ENCODE measurements at places on chromosomes 1 and 21.

DNA sequence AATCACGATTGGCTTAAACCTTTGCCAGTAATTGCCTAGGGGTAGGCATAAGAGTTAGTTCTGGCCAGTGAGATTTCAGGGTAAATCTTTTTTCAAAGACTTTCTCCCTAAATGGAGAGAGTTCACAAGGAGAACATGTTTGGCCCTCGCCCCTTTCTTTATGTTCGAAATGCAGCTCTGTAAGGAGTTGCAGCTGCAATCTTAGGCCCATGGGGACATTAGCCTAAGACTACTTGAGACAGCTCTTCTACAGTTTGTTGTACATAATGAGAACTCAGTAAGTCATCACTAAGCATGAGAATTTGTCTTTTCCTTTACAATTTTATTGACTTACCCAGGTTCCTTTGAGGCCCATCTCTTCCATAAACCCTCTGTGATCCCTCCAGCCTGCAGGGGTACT is 40.4 kb upstream of the GADD45A start:
- no peak for DNase-seq

DNA sequence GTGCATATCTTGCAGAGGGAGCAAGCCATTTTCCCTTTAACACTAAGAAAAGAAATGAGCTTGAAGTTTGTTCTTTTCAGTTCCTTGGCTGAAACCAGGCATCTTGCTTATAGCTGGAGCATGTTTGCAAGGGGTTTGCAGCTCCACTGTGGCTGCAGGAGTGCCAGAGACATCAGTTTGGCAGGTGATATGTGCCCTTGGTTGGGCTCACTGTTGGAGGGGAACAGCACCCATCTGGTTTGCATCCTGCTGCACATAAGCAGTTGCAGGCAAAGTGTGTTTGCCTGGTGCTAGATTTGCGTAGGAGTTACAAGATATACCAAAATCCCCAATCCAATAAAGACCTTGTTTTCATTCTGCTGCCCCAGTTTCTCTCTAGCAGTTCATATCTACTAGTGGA is 47.8 kb upstream of the IKBKE start:
- DNase-seq: no peak

DNA sequence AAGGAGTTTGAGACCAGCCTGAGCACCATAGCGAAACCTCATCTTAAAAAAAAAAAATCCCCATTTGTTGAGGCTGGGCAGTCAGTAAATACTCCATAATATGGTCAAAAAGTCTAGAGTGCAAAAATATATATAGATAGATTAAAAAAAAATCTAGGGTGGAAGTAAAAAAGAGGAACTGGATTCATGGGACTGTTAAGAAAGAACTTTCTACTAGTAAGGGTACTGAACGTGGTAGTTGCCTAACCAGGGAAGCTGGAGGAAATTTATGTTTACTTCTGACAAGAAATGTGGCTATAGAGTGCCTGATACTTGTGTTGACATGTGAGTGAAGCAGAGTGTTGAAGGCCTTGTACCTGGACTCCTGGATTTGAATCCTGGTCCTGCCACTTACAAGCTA is 265.9 kb upstream of the FAM78B start:
- no peak for DNase-seq

DNA sequence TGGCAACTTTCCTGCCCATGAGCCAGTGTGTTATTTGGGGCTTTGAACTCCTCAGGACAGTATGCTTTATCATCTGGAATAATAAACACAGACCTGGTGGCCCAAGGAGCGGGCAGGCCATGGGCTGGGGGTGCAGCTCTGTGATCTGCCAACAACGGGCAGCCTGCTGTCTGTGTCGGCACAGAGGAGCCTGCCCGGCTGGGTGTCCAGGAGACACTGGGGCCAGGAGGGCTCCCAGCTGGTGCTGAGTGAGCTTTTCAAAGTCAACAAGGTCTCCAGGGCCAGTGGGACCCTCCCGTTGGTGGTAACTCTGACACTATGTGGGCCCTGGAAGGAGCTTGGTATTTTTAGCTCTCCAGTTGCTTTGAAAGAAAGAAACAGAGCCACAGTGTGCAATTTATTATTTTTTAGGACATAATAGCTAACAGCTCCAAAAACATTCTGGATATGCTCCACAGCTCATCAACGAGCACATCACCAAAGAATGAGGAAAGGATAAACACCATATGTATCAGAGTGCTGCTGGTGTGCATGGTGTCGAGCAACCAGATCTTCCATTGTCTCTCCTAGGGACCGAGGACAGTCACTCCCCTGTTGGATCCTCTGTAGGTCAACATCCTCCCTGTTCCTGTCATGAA is 488.7 kb upstream of the USP24 start:
- DNase-seq: no peak

DNA sequence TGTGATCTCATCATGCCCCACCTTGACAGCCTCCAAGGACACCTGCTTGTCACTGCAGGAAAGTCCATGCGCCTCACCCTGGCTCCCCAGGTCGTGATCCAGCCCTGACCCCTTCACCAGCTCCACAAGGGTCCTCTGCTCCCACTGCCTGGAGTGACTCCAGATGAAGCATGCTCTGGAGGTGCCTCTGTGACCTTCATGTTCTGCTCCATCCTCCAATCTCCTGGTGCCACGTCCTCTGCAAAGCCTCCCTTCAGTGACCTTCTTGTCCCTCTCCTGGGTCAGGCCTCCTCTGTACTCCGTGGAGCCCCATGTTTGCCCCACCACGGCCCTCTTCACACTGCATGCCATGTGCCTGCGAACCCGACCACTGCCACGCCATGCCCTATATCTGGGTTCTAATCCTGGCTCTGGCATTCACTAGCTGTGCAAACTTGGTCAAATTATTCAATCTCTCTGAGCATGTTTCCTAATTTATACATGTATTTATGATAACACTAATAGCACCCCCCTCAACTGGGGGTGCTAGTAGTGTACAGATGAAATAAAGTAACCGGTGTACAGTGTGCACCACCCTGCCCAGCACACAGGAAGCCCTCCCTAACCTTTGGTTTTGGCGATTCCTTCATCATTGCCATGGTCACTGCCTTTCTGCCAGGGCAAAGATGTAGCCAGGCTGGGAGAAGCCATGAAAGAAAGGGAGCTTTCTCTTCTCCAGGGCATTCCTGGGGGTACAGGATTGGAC is 77.4 kb downstream of the STUM start:
- no peak for DNase-seq

DNA sequence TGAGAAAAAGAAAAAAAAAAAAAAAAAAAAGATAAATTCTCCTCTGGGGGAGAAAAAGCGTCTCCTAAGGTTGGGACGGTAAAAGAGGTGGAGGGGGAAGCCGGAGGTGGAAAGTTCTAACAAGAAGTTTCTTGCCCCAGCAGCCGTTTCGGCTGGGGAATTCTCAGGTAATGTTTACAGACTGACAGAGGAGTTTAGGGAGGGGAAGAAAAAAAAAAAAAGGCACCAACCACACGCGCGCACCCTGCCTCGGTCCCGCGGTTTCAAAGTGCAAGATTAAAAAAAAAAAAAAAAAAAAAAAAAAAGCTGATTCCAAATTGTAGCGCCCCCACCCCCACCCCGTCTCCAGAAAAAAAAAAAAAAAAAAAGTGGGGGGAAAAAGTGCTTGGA is 504 bp downstream of the DHRS3 start:
- no peak for DNase-seq

- DNase-seq: no peak
Observed at GRCh38 chr1:175250027-175250426, 57.5 kb upstream of the KIAA0040 start.

DNA sequence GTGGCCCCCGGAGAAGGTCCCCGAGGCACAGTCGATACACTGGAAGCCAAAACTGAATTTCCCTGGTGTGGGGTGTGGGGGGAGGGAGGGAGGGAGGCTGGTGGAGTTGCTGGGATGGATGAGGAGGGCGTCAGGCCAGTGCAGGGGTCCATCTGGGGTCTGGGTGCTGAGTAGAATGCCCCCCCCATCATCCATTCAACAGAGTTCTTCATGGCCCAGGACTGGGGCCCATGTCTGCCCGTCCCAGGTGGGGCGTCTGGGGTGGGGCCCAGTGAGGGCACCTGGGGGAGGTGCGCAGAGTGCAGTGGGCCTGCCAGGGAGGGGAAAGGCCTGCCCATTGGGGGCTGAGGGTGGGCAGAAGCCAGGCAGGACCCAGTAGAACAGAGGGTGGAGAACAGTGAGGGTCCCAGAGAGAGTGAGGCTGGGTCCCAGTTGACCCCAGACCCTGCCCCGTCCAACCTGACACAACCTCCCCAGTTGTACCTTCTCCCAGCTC is 1.9 kb downstream of the TNFRSF18 start:
- no peak for DNase-seq

- no peak for DNase-seq
Observed at GRCh38 chr1:109827466-109827865, 63.7 kb upstream of the EPS8L3 start.

GRCh38 chr1:183051546-183051945 is 28.3 kb downstream of the LAMC1 start:
- no peak for DNase-seq

DNA sequence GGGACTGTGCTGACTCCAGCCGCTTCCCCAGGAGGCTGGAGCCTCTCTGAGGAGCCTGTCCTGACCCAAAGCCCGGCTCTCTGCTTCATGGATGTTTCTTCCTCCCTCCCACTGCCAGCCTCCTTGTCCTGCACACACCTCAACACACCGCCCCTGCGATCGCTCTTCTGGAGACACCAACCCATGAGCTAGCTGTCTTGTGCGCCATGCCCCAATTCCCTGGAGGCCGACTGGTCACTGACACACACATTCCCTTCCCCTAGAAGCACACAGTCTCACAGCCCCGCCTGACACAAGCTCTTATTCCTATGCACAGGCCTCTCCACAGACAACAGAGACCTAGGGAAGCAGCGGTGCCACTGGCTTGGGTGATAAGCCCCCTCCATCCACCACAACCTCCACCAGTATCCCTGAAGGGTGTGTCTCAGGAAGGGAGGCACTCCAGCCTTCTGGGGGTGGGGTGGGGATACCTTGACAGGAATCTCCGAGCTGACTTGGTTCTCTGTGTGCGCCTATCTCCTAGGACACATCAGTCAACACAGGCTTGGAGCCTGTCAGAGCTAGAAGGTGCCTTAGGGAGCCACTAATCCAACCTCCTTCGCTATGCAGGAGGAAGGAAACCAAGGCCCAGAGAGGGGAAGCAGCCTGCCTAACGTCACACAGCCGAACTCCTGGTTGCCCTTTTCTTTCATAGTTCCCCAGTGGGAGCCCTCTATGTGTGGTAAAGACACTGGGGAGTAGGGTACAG is 31.1 kb downstream of the AHDC1 start:
- DNase-seq: no peak

DNA sequence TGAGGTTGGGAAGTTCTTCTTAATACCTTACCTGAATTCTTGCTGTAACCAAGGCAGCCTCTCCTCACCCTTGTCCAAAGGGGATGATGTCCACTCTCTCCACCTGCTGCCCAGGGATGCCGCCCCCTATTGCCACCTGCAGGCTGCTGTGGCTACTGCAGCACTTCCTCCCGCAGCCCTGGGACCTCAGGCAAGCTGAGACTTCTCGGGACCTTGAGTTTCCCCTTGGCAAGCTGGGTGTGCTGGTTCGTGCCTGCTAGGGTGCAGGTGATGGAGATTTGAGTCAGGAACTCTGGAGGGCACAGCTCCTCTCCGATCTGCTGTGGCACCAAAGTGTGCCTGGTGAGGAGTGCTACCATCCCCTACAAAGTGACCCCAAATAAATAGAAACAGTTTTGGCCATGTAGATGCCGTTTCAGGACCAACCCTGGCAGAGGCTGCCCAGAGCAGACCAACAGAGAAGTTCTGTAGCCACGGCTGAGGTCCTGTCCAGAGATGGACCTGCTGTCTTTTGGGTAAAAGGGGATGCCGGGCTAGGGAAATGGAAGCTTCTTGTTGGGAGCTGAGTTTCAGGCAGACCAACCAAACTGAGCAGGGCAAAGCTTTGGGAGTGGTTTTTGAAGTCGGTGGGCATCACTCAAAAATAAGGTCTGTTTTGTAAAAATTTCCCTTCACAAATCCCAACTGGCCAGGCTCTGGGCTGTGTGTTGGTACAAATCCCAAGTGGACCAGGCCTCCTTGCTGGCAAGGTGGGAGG is 31.7 kb downstream of the RUNX3 start:
- no peak for DNase-seq

- no peak for DNase-seq
Observed at GRCh38 chr1:228807904-228808605, 72.8 kb downstream of the RHOU start.

- no peak for DNase-seq
Observed at GRCh38 chr21:33847588-33848248, 67.9 kb downstream of the ATP5PO start.

DNA sequence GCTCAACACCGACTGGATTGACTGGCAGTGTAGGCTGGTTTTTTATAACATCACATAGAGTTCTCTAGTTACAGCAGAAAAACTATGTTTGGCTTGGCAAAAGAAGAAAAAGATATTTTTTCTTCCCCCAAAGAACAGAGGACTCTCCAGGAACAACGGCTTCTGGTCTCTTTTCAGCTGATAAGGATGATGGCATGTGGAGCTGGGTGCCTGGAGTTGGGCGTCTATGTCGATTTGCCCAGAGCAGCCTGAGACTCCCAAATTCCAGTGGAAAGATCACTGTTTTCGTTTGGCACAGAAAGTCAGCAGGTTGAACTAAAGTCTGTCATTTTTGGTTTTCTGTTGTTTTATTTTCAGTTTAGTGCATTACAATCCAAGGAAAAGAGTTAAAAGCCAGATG is 91.1 kb downstream of the SMYD2 start:
- no peak for DNase-seq
